ENCODE measurements at places on chromosomes 5 and 9. TPM values are rescaled to one million over a fixed set of nuclear protein-coding genes. Genes with fewer than 3 reads are reported as not detected.
A peak's percentile ranks its signal among the peaks of the same experiment; 100 is the strongest.

DNA sequence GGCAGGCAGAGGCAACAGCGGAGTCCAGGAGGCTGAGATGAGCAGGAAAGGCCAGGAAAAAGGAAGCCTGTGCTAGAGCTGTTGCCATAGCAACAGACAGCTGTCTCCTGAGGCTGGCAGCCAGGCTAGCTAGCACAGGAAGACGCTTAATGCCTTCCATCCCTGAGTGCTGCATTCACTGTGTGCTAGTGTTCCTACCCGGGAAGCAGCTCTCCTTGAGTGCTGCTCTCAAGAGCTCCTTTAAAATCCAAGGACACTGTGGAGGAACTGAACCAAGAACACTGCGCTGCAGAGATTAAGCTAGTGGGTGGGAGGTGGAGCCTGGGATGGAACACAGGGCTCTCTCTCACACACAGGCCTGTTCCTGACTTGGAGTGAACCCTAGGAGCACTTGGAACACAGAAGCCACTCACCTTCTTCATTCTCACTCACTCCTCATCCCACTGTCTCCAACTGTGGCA lies 53.5 kb upstream of the IL7R start:
- no peak for DNase-seq
- H3K27me3 ChIP-seq, result no peaks in the 10 kb centered on the region
- no peaks in the 10 kb centered on the region for H3K36me3 ChIP-seq
- no peak overlapping the region for H3K27ac ChIP-seq
- H3K4me1 ChIP-seq, result peaks cover 6% of the 10 kb centered on the region

- peak overlapping the region; percentile 62 for H3K27ac ChIP-seq
- DNase-seq, result no peak
- no peak overlapping the region for H3K4me3 ChIP-seq
- peaks cover 12% of the 10 kb centered on the region for H3K4me1 ChIP-seq
These were observed 18.0 kb downstream of the TMOD1 start for GRCh38 chr9:97519441-97519970.

DNA sequence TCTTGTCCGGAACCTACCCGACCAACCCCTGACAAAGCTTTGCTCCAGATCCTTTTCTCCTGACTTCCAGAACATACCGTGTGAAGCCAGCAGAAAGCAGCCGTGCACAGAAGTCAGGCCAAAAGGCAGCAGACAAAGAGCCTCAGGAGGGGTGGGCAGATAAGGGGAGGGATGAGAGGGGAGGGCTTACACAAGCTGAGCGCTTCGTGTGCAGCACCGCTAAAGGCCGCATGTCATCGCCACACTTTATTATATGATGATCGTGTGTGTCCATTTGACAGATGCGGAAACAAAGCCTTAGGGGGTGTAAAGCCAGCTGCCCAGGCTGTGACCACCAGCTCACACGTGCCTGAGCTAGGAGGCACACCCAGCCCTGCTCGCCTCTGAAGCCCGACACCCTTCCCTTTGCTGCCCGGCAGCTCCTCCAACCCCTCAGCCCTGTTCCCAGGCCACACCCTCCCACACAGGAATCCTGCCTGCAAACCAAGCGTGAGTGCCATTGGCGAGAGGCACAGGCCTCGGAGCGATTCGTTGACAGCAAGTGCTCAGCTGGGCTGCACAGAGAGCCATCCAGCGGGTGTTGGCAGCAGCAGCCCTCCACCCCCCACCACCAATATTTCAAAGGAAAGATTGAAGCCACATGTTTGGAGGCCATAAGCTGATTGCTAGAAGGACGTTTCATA lies 170.5 kb upstream of the SMIM23 start:
- no peak overlapping the region for H3K4me3 ChIP-seq
- no peak for DNase-seq
- H3K27ac ChIP-seq, result no peak overlapping the region
- H3K4me1 ChIP-seq, result no peaks in the 10 kb centered on the region
- H3K27me3 ChIP-seq, result peaks cover 12% of the 10 kb centered on the region
- H3K36me3 ChIP-seq, result no peaks in the 10 kb centered on the region

SNCAIP gene
- 2.2 TPM for total RNA-seq

MYOT gene
- total RNA-seq, result 2.9 TPM

All from transverse colon (tissue), 4 donors.